ENCODE measurements at places on chromosomes 13 and 19. TPM values are rescaled to one million over a fixed set of nuclear protein-coding genes. Genes with fewer than 3 reads are reported as not detected.
A peak's percentile ranks its signal among the peaks of the same experiment; 100 is the strongest.

DNA sequence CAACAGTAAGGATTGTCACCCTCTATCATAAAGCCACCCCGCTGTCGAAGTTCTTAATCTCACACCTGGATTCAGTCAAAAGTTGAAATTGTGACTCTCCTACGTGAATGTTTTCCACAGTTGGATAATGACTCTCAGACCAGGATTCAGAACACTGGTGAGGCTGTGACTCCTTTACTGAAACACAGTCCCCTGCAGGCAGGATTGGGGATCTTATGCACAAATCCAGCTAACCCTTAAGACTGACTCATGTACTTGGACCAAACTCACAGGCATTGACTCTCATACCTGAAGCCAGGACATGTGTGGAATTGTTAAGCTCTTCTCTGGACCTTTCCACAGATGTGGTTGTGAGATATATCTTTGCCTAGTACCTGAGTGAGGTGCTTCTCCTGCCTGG, 46.8 kb downstream of the ZNF85 start:
- no peak for DNase-seq

GRCh38 chr13:57704031-57704430, 72.5 kb downstream of the PCDH17 start:
- DNase-seq, result no peak

GRCh38 chr19:18397242-18398202, at the start of gene LRRC25:
TSS of gene LRRC25 (minus strand) at chr19:18397622. CDS start at chr19:18396963, 659 bp downstream.
- peak; percentile 72 for DNase-seq

TMEM86B gene
- 2.2 TPM for total RNA-seq

WDR87 gene
- not detected for total RNA-seq

DNA sequence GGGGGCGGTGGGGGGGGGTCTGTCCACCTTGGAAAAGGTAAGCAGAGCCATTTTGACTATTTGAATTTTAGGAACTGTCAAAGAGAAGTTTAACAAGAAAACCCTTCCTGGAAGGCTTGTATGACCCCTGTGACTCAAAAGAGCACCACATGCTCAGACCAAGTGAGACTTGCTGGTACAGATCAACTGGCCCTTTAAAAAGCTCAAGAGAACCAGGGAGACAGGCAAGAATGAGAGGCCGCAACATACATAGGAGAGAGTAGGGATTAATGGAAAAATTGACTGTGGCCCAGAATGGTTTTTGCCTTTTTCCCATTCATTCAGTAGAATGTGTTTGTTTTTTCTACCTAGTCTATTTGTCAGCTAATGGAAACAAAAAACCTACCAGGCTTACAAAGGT, 26.2 kb upstream of the ATP8A2 start:
- DNase-seq, result no peak

SCN1B gene
- total RNA-seq, result 2.2 TPM

GRCh38 chr19:39544226-39544903, 4.4 kb upstream of the EID2 start:
- no peak for DNase-seq

SAE1 gene
- 58.4 TPM for total RNA-seq

MAP2K7 gene
- 27.0 TPM for total RNA-seq

CATSPERD gene
- total RNA-seq, result not detected

GRCh38 chr19:11203194-11204075, 6.1 kb upstream of the KANK2 start:
- DNase-seq, result peak; percentile 83

DNA sequence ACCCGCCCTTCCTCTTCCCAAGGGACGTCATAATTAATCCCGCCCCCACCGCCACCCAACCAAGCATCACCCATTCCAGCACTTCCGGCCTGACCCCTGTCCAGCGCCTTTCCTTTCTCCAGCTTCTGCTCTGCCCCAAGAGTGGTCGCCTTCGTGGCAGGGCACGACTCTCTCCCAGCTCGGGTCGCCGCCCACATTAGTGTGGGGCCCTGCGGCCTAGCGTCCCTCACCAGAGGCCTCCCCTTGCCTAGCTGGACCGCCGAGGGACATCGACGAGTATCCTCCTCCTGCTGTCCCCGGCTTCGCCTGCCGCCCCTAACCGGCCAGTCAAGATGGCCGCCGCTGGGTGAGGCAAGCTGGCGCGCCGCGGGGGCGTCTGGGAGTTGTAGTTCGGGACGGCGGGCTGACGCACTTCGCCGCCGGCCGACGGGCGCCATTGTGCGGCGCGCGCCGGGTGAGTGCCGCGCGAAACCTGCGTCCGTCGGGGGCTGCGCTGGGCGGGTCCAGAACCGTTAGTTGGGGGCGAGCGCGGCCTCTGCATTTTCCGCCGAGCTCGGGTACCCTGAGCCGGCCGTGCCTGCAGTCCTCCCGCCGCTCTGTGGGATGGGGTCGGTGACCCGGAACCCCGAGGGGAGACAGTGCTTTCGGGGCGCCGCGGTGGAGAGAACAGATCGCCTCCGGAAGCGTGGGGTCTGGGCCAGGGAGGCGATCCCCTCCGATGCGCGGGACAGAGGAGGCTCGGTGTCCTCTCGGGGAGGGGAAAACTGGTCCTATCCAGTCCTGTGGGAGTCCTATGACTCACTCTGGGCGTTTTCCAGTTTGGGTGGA, at the start of gene ZNF274:
Gene ZNF274 (plus strand): TSS at position 73 of the 828 bp plus-strand sequence. CDS start 905 bp downstream, outside the sequence.
- peak; percentile 95 for DNase-seq

DNA sequence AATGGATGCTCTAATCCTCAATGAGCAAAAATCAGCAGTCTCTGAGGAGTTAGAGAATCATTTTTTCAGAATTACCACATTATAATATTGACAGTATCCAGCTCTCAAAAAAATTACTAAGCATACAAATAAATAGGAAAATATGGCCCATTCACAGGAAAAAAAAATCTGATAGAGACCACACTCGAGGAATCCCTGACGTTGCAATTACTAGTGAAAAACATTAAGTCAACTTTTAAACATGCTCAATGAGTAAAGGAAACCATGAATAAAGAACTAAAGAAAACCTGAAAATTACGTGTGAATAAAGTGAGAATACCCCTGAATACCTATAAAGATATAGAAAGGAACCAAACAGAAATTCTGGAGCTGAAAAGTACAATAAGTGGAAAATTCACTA, 38.7 kb upstream of the ZNF780A start:
- no peak for DNase-seq

PCP2 gene
- not detected for total RNA-seq

DNA sequence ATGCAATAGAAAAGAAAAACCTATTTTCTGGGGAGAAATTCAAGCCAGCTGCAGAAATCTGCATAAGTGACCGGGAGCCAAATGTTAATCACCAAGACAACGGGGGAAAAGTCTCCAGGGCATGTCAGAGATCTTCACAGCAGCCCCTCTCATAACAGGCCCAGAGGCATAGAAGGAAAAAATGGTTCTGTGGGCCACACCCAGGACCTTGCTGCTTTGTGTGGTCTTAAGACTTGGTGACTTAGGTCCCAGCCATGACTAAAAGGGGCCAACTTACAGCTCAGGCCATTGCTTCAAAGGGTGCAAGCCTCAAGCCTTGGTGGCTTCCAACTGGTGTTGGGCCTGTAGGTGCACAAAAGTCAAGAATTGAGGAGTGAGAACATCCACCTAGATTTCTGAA, 2847.6 kb upstream of the PCDH20 start:
- no peak for DNase-seq

SULT2A1 gene
- total RNA-seq, result 0.67 TPM

DNA sequence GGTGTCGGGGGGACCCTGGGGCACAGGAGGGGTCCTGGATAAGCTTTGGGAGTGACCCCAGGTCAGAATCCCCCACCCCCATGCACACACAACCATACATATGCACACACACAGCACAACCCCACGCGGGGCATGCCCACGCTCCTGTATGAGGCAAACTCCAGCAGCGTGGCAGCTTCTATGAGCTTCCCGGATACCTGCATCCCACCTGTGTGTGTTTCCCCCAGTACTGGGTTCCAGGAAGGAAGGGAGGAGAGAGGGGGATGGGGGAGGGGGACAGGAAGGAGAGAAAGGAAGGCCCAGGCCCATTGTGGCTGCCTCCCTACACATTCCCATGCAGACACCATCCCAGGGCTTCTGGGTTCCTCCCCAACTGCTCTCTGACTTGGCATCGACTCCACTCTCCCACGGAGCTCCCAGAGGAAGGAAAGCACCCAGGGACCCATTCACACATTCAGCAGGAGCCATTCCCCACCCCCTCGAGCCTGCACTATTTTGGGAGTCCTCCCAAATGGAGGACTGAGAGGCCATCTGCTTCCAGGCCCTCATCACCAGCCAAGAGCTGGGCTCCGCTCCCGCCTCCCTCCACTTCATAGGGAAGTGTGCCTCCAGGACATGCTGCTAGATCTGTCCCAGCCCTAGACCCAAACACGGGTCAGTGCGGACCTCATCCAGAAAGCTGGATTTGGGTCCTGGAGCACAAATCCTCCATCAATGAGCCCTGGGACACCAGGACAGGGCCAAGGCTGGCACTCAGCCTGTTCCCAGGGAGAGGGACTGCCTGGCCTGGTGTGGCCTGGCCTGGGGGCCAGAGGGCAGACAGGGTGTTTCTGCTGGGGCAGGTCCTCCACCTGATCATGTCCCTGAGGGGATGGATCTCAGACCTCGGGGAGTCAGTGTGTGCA, 13.2 kb downstream of the PRR36 start:
- DNase-seq, result no peak

FUT3 gene
- total RNA-seq, result 224 TPM

GRCh38 chr19:51297406-51297805, 14.0 kb upstream of the IGLON5 start:
- no peak for DNase-seq

GRCh38 chr13:22757530-22758120, 423.2 kb upstream of the SGCG start:
- no peak for DNase-seq

DNA sequence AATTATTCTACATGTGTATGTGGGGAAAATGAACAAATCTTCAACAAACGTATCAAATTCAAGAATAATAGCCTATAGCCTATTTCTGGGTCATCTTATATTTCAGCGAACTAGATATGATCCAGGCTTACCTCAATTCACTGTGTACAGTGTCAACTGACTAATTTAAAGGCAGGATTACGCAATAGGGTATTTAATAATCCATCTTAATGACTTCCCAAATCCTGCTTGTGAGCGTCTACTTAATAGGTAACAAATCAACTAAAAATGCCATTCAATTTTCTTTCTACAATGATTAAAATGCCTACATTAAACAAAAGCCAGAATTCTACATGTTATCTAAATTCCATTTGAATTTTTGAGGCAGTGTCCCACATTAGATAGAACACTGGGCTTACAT, 67.0 kb downstream of the USP12 start:
- DNase-seq, result no peak

IZUMO4 gene
- 2.3 TPM for total RNA-seq

GRCh38 chr13:46996316-46997030, 99.6 kb upstream of the HTR2A start:
- DNase-seq, result no peak

- no peak for DNase-seq
Measured at GRCh38 chr13:107765724-107766401, 449.5 kb downstream of the LIG4 start.

MBD3L2 gene
- not detected for total RNA-seq

LILRB4 gene
- 2.1 TPM for total RNA-seq

DNA sequence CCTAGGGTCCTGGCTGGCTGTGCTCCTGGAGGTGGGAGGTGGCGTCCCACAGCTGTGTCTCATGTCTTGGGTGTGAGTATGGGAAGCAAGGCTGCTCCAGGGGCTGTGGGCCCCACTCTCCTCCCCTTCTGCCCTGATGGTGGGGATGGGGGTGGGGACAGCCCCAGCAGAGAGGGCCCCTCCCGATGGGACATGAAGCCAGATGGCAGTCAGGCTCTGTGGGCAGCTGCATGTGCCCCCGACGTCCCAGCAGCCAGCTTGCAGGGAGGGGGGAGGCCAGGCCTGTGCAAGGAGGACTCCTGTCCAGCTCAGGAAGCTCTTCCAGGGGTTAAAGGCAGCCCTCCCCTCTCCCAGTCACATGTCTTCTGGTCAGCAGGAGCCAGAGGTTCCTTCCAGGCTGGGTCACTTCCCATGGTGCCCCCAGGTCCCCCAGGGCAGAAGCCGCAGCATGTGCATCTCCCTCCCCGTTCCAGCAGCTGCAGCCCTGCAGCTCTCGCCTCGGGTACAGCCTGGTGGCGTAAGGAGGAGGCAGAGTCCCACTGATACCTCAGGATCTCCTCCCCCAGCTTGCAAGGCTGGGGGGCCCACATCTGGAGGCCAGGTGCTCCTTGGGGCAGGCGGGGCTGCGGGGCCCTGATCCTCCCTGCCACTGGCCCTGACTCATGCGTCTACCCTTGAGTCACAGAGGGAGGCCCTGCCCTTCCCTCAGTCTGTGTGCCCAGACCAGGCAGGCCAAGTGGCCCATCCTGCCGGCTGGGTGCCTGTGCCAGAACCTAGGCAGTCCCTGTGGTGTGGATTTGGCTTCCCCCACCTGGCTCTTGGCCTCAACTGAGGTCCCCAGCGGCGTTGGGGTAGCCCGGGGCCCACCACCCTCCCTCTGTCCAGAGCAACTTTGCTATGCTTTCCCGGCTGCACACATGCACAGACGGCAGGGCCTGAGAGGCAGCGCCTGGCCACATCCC, 13.0 kb downstream of the YIPF2 start:
- DNase-seq, result no peak

DNA sequence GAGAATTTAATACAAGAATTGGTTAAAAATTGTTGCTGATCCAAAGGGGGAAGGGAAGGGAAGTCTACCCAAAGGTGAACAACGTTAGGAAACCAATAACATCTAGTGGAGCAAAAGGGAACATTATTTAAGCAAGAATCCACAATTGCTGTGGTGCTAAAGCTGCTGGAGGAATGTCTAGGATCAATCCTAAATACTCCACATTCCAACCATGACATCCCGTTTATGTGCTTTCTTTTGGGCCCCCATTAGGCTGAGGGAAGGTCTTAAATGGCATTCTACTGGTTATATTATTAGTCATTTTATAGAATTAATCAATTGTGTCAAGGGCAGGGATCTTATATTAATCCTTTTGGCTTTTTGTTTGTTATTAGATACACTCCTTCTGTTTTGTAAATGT, 39.9 kb upstream of the VWA8 start:
- no peak for DNase-seq

- DNase-seq, result no peak
Measured at GRCh38 chr13:25529425-25529824, 157.7 kb downstream of the ATP8A2 start.

SHD gene
- total RNA-seq, result 25.0 TPM

DNA sequence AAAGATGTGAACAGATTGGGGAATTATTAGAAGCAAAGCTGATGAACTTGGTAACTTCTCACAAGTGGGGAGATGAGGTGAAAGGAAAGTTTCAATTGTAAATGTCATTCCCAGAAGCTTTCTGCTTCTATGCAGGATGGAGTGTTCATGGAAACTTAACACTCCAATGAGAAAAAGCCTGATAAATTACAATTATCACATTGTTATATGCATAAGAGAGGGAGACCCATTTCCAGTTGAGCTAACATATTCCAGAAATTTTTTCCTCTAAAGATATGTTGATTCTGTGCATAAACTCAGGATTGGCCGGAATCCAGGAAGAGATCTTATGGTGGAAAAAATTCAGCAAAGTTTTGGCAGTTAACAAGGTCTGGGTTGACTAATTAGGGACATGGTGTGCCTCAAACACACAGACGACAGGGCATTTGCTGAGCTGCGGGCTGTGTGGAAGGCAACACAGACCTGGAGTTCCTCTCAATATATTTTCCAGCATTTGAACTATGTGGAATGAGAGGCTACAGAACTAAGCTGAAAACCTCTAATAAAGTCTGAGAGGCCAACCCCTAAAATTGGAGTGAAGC, 64.9 kb upstream of the FGF14 start:
- DNase-seq, result no peak

GRCh38 chr13:46387064-46387851, at the start of gene RUBCNL:
TSS of gene RUBCNL (minus strand) at chr13:46387252. CDS start at chr13:46372475, 14,777 bp downstream.
- peak; percentile 75 for DNase-seq

- no peak for DNase-seq
Measured at GRCh38 chr13:111213964-111214726, 99.0 kb downstream of the ARHGEF7 start.

KLK2 gene
- not detected for total RNA-seq

Data from left colon (tissue), 2 donors.